ENCODE measurements at places on chromosomes 6 and 20.

- DNase-seq = no peak
Observed at GRCh38 chr6:133969921-133970295, 16.9 kb downstream of the TBPL1 start.

GRCh38 chr20:61963149-61963548 is 102.5 kb downstream of the TAF4 start:
- no peak for DNase-seq

DNA sequence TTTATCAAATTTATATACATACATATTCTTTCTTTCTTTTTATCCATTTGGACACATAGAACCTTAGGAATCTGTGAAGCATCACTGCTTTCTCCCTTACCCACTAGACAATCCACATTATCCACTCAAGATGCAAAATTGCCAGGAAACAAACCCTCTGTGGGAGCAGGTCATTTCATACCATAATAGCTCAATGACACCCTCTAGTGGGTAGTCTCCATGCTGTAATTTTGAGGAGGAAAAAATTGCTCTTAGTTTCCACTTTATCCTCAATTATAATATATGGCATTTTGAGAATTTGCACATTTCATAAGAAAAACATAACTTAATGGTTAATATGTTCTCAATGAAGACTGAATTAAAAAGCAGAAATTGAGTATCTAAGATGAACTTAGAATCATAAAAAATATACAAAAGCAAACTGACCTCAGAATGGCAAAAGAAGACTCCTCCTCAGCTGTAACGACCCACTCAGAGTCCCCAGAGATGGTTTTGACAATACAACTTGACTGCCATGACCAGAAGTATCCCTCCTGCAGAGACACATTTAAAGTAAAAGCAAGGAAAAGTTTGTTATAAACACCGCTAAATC is 164.1 kb downstream of the FRK start:
- DNase-seq = no peak

- no peak for DNase-seq
Observed at GRCh38 chr20:35491823-35492222, 36.4 kb downstream of the CEP250 start.

- DNase-seq = no peak
Observed at GRCh38 chr6:30915591-30915946, 1.5 kb downstream of the VARS2 start.

DNA sequence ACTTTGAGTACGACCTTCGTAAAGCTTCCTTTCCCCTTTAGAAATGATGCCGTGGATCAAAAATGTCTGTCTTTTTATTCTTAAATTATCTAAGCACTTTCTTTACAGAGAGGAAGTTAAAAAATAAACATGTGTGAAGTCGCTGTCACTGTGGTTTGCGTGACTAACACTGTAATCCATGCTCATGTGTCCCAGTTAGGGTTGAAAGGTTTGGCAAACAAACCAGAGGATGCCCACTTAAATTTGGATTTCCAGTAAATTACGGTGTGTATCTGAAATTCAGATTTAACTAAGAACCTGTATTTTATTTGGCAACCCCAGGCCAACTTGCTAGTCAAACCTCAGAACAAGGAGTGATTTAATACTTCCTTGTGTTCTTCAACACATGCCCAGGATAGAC is 21.1 kb downstream of the HLA-DRB1 start:
- no peak for DNase-seq

DNA sequence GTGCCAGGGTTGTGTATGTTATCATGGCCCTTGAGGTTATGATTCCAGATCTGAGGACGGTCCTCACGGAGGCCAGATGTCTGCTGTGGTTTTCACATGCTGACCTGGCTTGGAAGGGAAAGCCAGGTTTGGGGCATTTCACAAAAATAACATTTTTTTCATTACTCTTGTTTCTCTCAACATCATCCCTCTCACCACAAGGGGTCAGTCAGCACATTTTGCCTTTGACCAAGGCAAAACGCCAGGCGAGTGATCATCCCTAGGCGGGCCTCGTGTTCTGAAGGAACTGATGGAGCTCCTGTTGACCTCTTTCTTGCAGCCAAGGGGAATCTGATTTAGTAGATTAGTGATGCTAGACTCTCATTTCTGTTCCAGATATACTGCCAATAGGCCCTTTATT is 133.5 kb downstream of the TBC1D7 start:
- peak; percentile 25 for DNase-seq

- no peak for DNase-seq
Observed at GRCh38 chr6:44411141-44411540, 23.6 kb downstream of the CDC5L start.

DNA sequence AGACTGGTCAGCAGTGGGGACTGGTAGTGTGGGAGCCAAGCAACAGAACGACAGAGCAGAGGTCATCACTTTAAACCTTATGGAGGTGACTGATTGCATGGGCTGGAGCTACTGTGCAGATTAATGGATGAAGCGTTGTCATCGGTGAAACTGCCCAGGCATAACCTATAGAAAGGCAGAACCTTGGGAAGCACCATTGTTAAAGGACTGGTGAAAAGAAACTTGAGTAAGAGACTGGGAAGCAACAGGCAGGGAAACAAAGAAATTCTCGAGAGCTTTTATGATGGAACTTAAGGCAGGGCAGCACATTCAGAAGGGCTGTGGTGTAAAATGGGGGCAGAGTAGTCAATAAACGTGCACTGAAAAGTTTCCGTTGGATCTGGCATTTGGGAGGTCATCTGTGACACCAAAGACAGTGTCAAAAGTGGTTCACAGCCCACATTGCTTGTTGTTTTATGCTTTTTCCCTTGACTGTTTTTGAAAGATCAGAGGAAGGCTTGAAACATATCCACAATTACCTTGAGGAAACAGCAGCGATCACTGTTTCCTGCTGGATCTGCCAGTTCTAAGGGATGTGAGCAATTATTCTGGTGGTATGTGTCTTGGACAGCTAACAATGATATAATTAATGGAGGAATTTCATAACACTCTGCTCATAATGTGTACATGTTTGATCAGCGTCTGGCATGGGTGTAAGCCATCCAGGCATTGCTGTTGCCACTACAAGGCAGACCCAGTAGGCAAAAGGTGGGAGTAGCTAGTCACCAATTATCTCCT is 62.7 kb downstream of the LRRC1 start:
- DNase-seq = no peak

- DNase-seq = no peak
Observed at GRCh38 chr20:49210757-49211110, 8.5 kb upstream of the DDX27 start.

- DNase-seq = no peak
Observed at GRCh38 chr6:141956046-141956761, 176.5 kb upstream of the GJE1 start.
